ENCODE measurements at places on chromosomes 7 and 10. TPM values are rescaled to one million over a fixed set of nuclear protein-coding genes. Genes with fewer than 3 reads are reported as not detected.

- no peak for DNase-seq
Observed at GRCh38 chr7:141486959-141487358, 64.3 kb upstream of the AGK start.

Gene TMEM184A
- 0.36 TPM for total RNA-seq

GRCh38 chr7:101973130-101973529 is 155.7 kb downstream of the CUX1 start:
- DNase-seq: no peak

GRCh38 chr7:47428052-47428767 is 153.7 kb downstream of the TNS3 start:
- DNase-seq: no peak
